ENCODE measurements at places on chromosomes 5 and 9.

DNA sequence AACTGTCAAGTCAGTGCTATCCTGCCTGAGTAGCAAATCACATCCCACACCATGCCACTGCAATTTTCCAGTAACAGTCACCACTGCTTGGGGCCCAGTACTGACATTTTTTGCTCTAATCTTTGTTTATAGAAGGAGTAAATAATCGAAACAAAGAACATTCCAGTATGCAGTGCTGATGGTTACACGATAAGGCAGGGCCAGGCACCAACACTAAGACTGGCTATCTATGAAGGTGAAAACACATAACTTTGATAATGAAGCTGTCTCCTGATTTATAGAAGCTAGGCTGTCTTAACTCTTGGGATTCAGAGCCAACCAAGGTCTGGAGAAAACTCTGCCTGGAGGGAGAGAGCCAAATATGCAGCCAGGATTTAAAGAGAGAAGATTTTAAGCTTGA, 365.3 kb downstream of the BNC2 start:
- peak; percentile 80 for DNase-seq

GRCh38 chr5:2129568-2130272, 247.0 kb upstream of the IRX4 start:
- no peak for DNase-seq

GRCh38 chr9:93463638-93464248, 10.4 kb upstream of the FAM120AOS start:
- DNase-seq: no peak

GRCh38 chr5:142421228-142421617, 96.4 kb upstream of the SPRY4 start:
- no peak for DNase-seq

- DNase-seq: no peak
These were observed 307.0 kb downstream of the EFNA5 start for GRCh38 chr5:107363768-107364167.

DNA sequence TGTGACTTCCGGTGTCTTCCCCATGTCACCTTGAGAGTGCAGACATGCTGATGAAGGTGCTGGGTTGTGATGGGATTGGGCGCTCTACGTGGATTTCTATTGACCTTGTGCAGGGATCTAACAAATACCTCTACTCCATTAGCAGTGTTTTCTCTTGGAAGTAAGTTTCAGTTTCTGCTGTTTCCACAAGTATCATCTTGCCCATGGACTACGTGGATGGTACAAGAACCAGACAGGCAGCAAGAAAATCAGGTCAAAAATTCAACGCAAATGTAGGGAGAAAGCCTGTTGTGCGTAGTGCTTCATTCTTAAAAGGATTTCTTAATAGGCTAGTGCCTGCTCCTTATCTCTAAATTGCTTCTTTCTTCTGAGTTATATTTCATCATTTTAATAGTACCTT, 60.8 kb downstream of the AOPEP start:
- no peak for DNase-seq

- peak; percentile 63 for DNase-seq
These were observed 202.2 kb upstream of the DMRTA1 start for GRCh38 chr9:22244139-22245011.

- DNase-seq: no peak
These were observed 471.8 kb downstream of the KIF4B start for GRCh38 chr5:155485386-155485785.

DNA sequence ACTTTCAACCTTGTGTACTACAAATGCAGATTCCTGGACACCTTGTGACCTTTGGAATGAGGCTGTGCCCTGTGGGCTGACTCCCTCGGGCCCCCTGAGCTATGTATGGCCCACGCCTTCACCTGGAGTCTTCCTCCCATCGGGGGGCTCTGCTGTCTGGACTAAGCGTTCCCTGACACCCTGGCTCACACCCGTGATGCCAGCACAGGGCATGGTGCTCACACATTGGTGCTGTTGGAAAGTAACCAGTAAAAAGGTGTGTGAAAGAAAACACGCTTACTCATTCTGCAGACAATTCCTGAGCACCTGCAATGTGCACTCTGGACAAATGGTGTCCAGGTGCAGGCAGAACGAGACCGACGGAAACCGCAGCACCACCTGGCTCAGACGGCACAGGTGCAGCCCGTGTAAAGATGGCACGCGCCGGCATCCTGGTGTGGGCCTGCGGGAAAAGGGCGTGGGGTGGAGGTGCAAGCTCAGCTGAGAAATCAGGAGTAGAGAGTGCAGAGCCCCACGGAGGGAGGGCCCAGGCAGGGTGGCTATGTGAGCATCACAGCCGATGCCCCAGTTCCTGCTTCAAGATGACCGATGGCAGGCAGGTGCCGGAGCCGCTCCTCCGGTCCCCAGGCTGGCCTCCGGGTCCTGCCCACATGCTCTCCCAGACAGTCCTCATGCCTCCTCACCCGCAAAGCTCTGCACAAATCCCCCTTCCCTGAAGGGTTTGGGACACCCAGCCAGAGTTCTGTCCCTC, 11.0 kb downstream of the LPCAT1 start:
- no peak for DNase-seq

DNA sequence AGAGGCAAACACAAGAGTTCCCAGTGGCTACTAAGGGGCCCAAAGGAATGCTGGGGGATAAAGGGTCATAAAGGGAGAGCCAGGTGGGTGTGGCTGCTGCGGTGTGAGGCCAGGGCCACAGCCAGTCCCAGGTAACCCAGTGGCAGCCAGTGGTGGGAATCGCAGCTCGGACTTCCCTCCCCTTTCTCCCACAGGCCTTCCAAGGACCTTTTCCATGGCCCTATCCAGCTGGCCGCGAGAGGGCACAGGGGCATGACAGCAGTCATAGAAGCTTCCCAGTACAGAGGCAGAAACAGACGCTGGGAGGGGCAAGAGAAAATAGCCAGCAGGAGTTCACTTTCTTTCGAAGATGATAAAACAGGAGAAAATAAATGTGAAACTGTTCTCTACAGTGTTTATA, 257.6 kb downstream of the SEMA5A start:
- no peak for DNase-seq

DNA sequence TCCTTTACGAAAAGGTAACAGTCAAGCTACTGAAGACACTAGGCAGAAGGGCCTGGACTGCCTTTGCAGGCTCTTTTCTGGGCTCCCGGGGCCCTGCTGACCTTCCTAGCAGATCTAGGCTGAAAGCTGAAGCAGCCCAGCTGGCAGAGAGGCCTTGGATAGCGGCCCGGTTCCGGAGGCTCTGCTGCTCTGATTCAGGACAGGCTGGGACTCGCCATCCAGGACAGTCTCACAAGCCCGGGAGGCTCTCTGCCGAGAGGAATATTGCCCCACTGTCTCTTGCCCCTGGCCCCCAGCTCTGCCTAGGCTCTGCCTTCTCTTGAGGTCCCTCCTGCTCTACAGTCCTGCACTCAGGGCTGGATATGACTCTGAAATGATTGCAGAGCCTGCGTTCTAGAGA, 67.8 kb downstream of the PSD2 start:
- DNase-seq: no peak

GRCh38 chr5:112637343-112637742, 100.3 kb upstream of the APC start:
- no peak for DNase-seq

GRCh38 chr9:91392435-91392834, 30.7 kb upstream of the AUH start:
- no peak for DNase-seq

GRCh38 chr9:122822056-122822455, 6.3 kb downstream of the PDCL start:
- DNase-seq: no peak

DNA sequence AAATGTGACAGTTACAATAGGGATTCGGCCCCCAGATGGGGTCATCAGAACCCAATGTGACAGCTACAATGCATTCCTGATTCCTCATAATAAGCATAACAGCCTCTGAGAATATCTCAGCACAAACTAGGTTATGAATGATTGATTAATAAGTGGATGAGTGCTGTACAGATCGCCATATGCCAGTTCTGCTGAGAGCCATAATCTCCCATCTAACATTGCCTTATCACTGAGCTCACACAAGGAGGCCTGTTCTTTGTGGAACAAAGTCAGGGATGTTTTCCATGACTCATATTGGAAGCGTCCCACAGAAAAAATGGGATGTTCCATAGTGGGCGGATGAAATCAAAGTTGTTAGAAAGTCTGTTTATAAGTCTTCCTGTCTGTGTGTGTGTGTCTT, 89.6 kb downstream of the KIF4B start:
- peak; percentile 48 for DNase-seq

- no peak for DNase-seq
These were observed 46.6 kb downstream of the IRX1 start for GRCh38 chr5:3642231-3642630.

- DNase-seq: no peak
These were observed 5.7 kb downstream of the FGD3 start for GRCh38 chr9:92952906-92953610.

- DNase-seq: peak; percentile 27
These were observed 296.6 kb upstream of the RASA1 start for GRCh38 chr5:86971034-86971571.

DNA sequence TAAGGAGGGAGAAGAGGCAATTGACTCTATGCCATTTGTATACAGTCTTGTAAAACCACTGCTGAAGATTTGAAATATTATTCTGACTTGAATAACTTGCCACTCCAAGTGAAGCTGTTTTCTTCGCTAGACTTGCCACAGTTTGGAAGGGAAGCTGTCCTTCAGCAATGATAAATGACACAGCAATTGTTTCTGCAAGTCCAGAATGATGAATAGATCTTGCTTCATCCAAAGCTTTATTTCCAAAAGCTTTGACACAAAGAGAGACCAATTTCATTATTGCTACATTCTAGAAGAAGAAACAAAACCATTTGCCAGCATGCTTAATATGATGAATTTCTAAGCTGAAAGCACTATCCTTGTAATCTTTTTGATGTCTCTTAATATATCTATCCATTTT, 73.7 kb downstream of the ZNF366 start:
- no peak for DNase-seq

DNA sequence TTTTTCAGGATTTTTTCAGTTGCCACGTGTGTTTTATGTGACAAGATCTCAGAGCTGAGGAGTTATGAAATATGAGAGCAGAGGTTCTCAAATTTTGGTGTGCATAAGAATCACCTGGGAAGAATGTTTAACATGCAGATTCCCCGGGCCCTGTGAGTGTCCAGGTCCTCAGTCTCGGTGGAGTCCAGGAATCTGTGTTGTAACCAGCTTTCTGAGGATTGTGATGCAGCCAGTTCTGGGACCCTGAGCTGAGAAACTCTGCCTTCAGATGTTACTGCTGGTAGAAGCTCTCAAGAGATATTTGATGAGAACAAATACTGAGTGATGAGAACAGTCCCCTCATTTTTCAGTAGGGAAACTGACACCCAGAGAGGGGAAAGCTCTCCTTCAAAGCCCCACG, 102.8 kb upstream of the SAP30L start:
- no peak for DNase-seq

GRCh38 chr5:136769093-136769492, 403.7 kb upstream of the TRPC7 start:
- DNase-seq: no peak

- DNase-seq: no peak
These were observed 4.2 kb downstream of the UBE2QL1 start for GRCh38 chr5:6452622-6453504.

GRCh38 chr9:33921967-33922895, 105.3 kb downstream of the UBE2R2 start:
- no peak for DNase-seq

GRCh38 chr5:143801252-143801939, 10.6 kb upstream of the HMHB1 start:
- DNase-seq: no peak

DNA sequence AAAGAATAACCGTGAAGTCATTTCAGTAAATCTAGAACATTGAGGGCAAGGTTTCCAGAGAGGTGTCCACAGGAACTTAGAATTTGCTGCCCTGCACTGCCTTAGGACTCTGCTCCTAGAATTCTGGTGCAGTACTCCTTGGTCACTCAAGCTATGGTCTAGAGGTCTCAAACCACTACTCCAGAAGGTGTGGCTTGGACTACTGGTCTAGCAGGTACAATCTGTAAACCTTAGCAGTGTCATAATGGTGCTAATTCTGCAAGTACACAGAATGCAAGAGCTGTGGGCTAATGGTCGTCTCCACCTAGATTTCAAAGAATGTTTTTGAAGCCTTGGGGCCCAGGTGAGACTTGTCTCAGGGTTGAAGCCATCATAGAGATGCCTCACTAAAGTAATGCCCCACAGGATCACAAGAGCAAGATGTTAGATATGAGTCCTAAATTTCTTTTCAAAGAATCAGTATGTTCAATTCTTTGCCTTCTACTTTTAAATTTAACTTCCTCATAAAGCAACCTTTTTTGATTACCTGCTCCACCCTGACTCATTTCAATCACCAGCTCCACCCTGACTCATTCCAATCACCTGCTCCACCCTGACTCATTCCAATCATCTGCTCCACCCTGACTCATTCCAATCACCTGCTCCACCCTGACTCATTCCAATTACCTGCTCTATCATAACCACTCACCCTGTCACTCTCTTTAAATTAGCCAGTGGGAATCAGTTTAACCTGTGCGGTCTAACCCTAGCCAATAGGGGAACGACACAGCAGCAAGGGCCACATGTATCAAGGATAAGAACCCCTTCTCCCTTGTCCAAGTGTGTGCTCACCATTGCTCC, 1111.8 kb upstream of the ACO1 start:
- no peak for DNase-seq

- peak; percentile 78 for DNase-seq
These were observed 169.5 kb downstream of the RGS3 start for GRCh38 chr9:113632776-113633590.

DNA sequence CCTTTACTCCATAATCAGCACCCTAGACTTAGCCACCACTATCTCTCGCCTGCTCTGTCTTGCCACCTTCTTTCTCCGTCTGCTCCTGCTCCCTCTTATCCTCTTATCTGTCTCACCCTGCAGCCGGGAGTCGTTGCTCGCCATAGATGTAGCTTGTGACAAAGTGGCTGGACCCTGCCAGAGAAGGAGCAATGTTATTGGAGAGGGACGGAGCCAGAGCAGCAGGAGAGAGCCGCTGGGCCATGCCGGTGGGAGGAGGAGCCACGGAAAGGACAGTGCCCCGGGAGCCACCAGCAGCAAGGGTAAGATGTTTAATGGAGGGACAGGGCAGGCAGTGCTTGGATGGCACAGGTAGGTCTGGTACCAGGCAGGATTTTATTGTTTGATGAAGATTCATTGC, 137.3 kb downstream of the SEC61B start:
- no peak for DNase-seq

DNA sequence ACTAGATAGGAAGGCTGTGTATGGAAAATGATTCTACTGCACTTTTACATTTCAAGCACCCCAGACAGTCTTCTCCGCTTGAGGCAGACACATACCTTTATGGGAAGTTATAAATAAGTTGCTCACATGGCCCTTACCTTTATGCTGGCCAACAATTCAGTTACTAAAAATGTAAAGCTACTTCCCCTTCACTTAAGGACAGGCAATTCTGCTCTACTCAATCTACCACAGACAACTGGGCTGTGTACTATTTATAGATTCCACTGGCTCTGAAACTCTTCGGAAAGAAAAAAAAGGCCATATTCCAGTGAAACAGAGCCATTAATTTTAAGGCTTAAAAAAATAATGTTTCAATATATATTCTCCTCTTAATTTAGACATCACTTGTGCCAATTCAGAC, 59.4 kb downstream of the ELAVL2 start:
- DNase-seq: no peak
